EL (cell line): ENCODE measurements at places on chromosomes 6 and 20.
A peak's percentile ranks its signal among the peaks of the same experiment; 100 is the strongest.

DNA sequence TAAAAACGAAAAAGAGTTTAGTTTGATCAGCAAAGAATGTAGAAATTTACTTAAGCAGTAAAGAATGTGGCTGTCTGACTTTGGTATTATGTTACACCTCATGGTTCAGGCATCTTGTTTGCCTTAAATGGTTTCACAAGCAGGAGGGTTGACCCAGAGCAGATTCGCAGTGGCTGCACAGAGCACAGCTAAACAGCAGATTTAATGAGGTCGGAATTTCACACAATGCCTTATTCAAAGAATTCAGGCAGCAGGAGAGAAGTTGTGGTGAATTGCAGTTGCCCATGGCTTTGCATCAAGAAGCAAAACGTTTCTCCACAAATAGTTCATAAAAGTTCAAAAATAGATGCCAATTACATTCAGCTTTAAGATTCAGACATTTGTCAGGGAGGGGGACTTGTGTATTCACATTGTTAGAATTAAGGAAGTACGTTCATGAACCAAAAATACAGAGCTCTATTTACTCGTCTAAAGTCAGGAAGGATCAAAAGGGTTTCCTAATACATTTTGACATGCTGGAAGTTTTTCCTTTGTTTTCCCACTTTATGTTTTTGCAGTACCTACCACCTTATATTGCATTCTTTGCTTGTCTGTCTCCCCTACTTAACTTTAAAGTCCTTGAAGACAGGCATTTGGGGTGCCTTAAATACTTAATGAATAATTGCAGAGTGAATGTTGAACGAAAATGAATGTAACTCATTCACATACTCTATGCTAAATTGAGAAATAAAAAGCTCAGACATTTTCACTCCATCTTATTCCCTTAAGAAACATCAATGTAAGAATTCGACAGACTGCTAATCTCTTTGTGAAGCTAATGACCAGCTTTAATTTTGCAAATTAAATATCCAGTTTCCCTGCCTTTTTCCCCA is 1163.6 kb upstream of the CITED2 start:
- DNase-seq, result peak; percentile 99

DNA sequence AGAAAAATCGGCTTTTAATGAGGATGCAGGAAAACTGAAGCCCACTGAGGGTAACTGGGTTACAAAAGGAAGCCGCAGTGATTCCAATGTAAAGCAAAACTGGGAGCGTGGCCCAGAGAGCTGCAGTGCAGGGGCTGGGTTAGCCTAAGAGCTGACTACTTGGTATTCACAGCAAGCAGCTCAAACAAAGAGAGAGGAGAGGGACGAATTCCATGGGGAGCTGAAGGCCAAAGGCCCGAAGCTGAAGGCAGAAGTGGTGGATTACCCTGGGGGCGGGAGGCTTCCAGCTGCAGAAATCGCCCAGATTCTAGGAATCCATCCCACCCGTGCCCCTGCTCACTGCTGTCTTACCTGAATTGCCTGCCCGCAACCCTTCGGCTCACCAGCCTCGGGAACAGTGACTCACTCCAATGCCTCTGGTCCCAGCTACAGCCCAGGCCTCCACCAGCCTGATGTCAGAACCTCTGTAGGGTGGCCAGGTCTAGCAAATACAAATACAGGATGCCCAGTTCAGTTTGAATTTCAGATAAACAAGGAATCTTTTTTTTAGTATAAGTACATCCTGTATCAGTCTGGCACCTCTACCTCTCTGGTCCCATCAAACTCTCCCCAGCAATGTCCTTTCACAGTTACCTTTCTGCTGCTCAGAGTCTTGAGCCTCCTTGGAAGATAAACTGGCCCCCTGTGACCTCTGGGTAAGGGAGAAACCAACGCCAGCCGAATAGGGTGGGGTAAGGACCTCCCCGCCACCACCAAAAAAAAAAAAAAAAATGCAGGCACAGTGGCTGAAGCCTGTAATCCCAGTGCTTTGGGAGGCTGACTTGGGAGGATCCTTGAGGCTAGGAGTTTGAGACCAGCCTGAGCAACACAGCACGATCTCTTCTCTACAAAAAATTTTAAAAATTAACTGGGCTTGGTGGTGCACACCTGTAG is 14.6 kb upstream of the ZMYND8 start:
- DNase-seq, result no peak

- DNase-seq, result no peak
Observed at GRCh38 chr6:170011204-170012036, 260.0 kb downstream of the ERMARD start.

- peak; percentile 67 for DNase-seq
Observed at GRCh38 chr6:39430871-39431523, 108.5 kb upstream of the KCNK16 start.

- DNase-seq, result no peak
Observed at GRCh38 chr6:154268486-154268885, 88.1 kb downstream of the IPCEF1 start.
